Activated CD8-positive, alpha-beta T cell treated with anti-CD3 and anti-CD28 coated beads for 36 hours (primary cell): ENCODE measurements at places on chromosomes 1 and 21. TPM values are rescaled to one million over a fixed set of nuclear protein-coding genes. Genes with fewer than 3 reads are reported as not detected.

The MATN1 gene
- 1.4 TPM for total RNA-seq

The LCE3C gene
- not detected for total RNA-seq

The LRRC38 gene
- total RNA-seq = not detected

The KRTAP19-3 gene
- not detected for total RNA-seq

The AMIGO1 gene
- total RNA-seq = 1.3 TPM

The CFHR2 gene
- not detected for total RNA-seq

The IQGAP3 gene
- total RNA-seq = 14.9 TPM

The GJA9 gene
- not detected for total RNA-seq

The XPR1 gene
- 14.4 TPM for total RNA-seq

The DPT gene
- not detected for total RNA-seq

DNA sequence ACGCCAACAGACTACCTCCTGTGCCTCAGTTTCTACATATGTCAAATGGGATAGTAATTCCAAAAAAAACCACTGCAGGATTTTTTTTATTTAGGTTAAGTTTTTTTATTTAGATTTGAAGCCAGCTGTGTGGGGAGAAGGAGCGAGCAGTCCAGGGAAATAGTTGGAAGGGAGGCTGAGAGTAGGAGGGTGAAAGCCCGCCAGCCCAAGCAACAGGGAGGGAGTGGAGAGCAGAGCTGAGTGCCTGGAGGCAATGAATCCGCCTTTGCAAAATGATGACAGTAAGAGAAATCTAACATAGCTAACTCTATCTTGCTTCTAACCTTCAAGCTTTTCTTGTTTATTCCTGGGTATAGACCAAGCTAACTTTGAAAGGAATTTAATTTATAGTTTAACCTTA lies 15.6 kb upstream of the C1orf198 start:
- H3K36me3 ChIP-seq = no peaks in the 10 kb centered on the region
- no peaks in the 10 kb centered on the region for H3K4me1 ChIP-seq
- H3K4me3 ChIP-seq = no peak overlapping the region
- H3K27ac ChIP-seq = no peak overlapping the region
- DNase-seq = no peak

GRCh38 chr1:25673456-25673855 lies 56.9 kb downstream of the MAN1C1 start:
- peaks cover 12% of the 10 kb centered on the region for H3K27me3 ChIP-seq
- peaks cover 80% of the 10 kb centered on the region for H3K4me1 ChIP-seq
- H3K27ac ChIP-seq = no peak overlapping the region
- H3K4me3 ChIP-seq = no peak overlapping the region

DNA sequence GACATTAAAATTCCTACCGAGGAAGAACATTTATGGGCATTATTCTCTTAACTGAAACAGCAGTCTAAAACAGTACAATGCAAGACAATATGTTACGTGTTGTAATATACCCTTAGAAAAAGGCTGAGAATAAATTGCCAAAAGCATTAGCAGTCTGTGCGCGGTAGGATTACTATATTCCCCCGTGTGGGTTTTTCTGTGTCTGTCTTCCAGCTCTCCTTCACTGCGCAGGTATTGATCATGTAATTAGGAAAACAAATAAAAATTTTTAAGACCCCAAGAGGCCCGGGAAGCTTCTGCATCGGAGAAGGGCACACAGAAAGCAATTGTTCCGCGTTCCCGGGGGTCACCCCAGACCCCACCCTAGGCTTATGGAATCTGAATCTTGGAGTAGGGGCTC lies 68.8 kb downstream of the FBXO2 start:
- no peak for DNase-seq
- peaks cover 9% of the 10 kb centered on the region for H3K27me3 ChIP-seq
- H3K36me3 ChIP-seq = no peaks in the 10 kb centered on the region
- no peak overlapping the region for H3K4me3 ChIP-seq
- no peaks in the 10 kb centered on the region for H3K4me1 ChIP-seq

DNA sequence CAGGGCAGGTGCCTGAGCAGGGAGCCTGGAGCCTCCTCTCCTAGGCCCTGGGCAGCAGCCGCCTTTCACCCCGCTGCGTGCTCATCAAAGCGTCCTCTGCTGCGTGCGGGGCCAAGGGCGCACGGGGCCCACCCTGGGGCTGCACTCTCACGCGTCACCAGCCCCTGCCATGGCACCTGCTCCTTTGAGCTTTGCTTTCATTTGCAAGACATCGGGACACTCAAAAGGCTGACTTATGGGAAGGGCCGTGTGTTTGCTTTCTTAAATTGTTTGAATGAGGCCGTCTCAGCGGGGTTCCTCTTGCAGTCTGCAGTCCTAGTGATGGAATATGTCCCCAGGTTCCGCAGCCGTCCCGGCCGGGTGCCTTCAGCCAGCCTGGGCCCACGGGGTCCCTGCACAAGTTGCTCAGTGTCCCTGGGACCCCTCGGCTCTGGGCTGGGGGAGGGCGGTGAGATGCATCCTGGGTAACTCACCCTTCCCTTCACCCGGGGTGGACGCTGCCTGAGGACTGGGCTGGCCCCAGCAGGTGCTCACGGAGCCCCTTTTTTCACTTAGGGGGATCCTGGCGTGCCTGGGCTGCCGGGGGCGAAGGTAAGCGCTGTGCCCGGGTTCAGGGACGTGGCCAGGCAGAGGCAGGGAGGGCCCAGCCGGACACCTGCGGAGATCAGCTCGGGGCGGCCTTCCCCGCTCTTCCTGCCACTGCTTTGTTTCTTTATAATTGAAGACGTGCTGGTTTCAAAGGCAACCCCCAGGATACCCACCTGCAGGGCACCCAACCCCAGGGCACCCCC lies 53.1 kb downstream of the SLC19A1 start:
- no peaks in the 10 kb centered on the region for H3K27me3 ChIP-seq
- no peak overlapping the region for H3K4me3 ChIP-seq
- no peak overlapping the region for H3K27ac ChIP-seq
- H3K4me1 ChIP-seq = no peaks in the 10 kb centered on the region
- DNase-seq = no peak

DNA sequence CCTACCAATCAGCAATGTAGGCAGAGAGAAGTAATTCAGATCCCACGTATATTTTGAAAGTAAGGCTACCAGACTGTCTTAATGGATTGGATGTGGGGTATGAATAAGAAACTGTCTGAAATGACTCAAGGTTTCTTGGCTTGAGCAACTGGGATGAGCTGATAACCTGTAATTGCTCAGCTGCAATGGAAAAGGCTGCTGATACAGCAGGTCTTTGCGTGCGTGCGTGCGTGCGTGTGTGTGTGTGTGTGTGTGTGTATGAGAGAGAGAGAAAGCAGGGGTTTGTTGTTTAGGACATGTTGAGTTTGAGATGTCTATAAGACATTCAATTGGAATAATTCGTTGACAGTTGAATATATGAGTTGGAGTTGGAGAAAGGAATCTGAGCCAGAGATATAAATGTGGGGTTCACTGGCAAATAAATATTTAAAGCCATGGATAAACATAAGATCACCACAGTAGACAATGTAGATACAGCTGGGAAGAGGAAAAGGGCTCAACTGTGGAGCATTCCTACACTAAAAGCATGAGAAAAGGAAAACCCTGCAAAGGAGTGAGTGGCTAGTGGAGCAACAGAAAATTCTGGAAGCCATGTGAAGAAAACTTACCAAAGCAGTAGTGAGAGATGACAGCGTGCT lies 72.9 kb downstream of the UCHL5 start:
- no peak overlapping the region for H3K4me3 ChIP-seq
- no peaks in the 10 kb centered on the region for H3K27me3 ChIP-seq
- H3K36me3 ChIP-seq = peaks cover 14% of the 10 kb centered on the region
- peaks cover 20% of the 10 kb centered on the region for H3K4me1 ChIP-seq

- no peak for DNase-seq
- H3K36me3 ChIP-seq = no peaks in the 10 kb centered on the region
- peaks cover 28% of the 10 kb centered on the region for H3K27me3 ChIP-seq
- H3K27ac ChIP-seq = no peak overlapping the region
These were observed 11.5 kb downstream of the KNCN start for GRCh38 chr1:46539972-46540371.

GRCh38 chr1:225896937-225897549 lies 8.1 kb upstream of the LEFTY1 start:
- peak overlapping the region; percentile 91 for H3K27ac ChIP-seq
- peak overlapping the region; percentile 57 for H3K4me3 ChIP-seq
- peaks cover 38% of the 10 kb centered on the region for H3K4me1 ChIP-seq
- DNase-seq = peak; percentile 85

DNA sequence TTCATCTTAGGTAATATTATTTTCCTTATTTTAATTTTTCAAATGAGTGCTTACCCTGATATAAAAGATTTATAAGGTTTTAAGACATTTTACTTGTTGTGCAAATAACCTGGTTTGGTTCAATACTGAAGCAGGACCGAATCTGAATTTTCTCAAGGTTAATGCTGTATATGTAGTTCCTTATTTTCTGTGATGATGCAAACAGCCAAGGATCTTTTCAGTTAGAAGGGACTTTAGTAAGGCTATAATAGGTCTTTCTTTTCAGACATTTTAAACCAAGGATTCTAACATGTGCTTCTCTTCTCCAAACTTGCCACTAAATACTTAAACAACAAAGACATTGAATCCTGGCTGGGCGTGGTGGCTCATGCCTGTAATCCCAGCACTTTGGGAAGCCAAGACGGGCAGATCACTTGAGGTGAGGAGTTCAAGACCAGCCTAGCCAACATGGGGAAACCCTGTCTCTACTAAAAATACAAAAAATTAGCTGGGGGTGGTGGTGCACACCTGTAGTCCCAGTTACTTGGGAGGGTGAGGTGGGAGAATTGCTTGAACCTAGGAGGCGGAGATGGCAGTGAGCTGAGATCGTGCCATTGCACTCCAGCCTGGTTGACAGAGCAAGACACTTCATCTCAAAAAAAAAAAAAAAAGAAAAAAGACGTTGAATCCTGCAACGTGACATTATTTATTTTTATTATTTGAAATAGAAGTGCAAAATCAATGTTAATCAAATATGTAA lies 3.2 kb upstream of the ARPC5 start:
- H3K4me1 ChIP-seq = peaks cover 16% of the 10 kb centered on the region
- H3K27ac ChIP-seq = no peak overlapping the region
- H3K27me3 ChIP-seq = no peaks in the 10 kb centered on the region
- DNase-seq = no peak

DNA sequence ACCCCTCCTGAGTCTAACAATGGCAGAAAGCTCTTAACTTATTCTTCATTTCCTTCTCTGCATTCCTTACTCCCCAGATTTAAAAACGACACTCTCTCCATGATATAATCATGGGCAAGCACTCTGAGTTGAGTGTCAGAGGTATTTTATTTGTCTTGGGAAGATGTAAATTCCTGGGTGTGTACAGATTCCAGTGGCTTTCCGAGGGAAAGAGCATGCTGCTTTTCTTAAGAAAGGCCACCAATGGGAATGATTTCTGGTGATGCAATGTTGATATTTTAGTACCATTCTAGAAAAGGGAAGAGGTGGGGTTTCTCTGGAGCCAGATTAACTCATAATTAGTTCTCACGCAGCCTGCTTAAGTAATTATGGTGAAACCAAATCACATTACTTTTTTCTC lies 47.8 kb upstream of the BTG3 start:
- no peak for DNase-seq
- no peak overlapping the region for H3K27ac ChIP-seq

GRCh38 chr1:25615172-25615541 lies 1.4 kb upstream of the MAN1C1 start:
- DNase-seq = peak; percentile 24
- H3K27ac ChIP-seq = no peak overlapping the region
- no peaks in the 10 kb centered on the region for H3K36me3 ChIP-seq
- H3K27me3 ChIP-seq = peaks cover 18% of the 10 kb centered on the region
- peaks cover 48% of the 10 kb centered on the region for H3K4me1 ChIP-seq

DNA sequence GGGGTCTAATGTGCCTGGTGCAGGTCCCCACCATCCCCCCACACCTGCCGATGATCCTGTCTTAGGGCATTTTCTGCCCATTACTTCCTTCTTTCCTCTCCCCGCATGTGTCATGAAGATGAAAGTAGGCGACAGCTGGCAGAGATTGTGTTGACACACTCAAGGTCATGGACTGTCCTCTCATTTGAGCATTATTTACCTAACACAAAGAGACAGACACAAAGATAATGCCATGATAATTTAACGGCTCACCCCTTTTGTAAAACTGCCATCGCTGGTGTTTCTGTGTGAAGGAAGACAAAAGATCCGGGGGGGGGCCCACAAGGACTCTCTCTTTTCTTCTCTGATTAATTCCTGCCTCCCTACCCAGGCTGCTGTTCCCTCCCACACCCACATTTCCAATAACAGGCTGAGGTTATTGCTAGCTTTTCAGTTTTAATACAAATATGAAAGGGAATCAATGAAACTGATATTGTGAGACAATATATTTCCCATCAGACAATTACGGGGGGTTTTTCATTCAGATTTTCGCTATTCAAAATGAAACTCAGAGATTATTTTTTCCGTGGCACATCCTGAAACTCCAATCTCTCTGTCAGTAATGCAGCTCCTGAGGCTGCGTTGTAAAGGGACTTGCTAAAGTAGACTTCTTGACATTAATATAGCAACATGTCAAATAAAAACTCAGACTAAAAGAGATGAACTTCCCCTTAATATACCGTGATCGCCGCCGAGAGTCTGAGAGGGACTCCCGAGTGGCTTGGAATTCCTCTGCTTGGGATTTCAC lies 561.1 kb downstream of the NPHP4 start:
- H3K4me3 ChIP-seq = no peak overlapping the region
- H3K27me3 ChIP-seq = peaks cover 4% of the 10 kb centered on the region
- H3K36me3 ChIP-seq = no peaks in the 10 kb centered on the region

DNA sequence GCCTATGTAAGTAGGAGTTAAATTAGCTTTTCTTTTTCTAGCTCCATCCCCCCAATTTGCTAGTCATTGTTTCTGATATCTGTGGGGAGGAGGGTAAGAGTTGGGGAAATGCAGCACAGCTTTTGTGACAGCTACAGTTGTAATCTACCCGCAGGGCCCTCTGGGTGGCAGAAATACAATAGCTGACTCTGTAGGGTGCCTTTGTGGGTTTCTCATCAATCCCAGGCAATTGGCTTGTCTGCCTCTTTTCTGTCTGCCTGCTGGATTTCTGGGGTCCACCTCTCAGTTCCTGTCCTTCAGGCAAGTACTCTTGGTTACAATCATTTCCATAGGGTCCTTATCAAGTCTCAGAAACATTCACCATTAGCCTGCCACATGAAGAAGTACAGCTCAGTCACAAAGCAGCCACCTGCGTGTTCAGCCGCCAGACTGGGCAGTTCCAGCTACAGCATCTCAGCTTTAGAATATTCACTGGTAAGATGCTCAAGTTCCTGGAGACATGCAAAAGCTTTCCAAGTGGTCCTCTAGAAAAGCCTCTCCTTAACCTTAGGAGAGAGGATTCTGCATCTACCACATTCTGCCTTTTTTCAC lies 19.2 kb upstream of the SLC44A5 start:
- no peaks in the 10 kb centered on the region for H3K36me3 ChIP-seq
- DNase-seq = no peak
- no peak overlapping the region for H3K4me3 ChIP-seq
- no peak overlapping the region for H3K27ac ChIP-seq
- H3K27me3 ChIP-seq = peaks cover 26% of the 10 kb centered on the region

GRCh38 chr1:44759077-44759476 lies 16.3 kb upstream of the RPS8 start:
- peaks cover 5% of the 10 kb centered on the region for H3K4me1 ChIP-seq
- no peak overlapping the region for H3K27ac ChIP-seq
- H3K27me3 ChIP-seq = no peaks in the 10 kb centered on the region
- H3K4me3 ChIP-seq = no peak overlapping the region
- DNase-seq = no peak
